A549 treated with dexamethasone at 1 μM for 4 hours (cell line): ENCODE measurements at places on chromosomes 2 and 18. TPM values are rescaled to one million over a fixed set of nuclear protein-coding genes. Genes with fewer than 3 reads are reported as not detected.

SCTR gene
- total RNA-seq = 0.15 to 0.18 TPM in 2 of 5 replicates, not detected in the others

TUBB8B gene
- 0.12 TPM in 1 of 5 replicates, not detected in the others for total RNA-seq

STK11IP gene
- total RNA-seq = 9.9 to 18.3 TPM (median 16.3 TPM) in 5 replicates

CRACDL gene
- total RNA-seq = 2.7 to 6.0 TPM (median 4.7 TPM) in 5 replicates

TEKT4 gene
- total RNA-seq = not detected in 5 replicates

IHH gene
- total RNA-seq = 0.38 to 0.77 TPM (median 0.54 TPM) in 5 replicates

POTEI gene
- 0.01 TPM in 1 of 5 replicates, not detected in the others for total RNA-seq

FSHR gene
- total RNA-seq = not detected in 5 replicates

DCC gene
- not detected in 5 replicates for total RNA-seq

CXCR1 gene
- not detected in 5 replicates for total RNA-seq

NMS gene
- not detected in 5 replicates for total RNA-seq

NOL4 gene
- not detected in 5 replicates for total RNA-seq

LDLRAD4 gene
- 1.3 to 2.6 TPM (median 2.1 TPM) in 5 replicates for total RNA-seq

MC4R gene
- not detected in 5 replicates for total RNA-seq

CROCC2 gene
- total RNA-seq = not detected in 5 replicates

TLX2 gene
- 0.17 to 0.31 TPM (median 0.21 TPM) in 5 replicates for total RNA-seq

PLGLB1 gene
- 0.59 to 0.86 TPM (median 0.66 TPM) in 5 replicates for total RNA-seq

ATL2 gene
- 45.9 to 65.5 TPM (median 56.1 TPM) in 5 replicates for total RNA-seq

KCNE4 gene
- 0.32 to 0.90 TPM (median 0.46 TPM) in 5 replicates for total RNA-seq

AFF3 gene
- total RNA-seq = 0.02 to 0.08 TPM (median 0.05 TPM) in 5 replicates
